ENCODE measurements at places on chromosomes 7 and 10. TPM values are rescaled to one million over a fixed set of nuclear protein-coding genes. Genes with fewer than 3 reads are reported as not detected.

The RGR gene
- not detected for polyA plus RNA-seq

The MBL2 gene
- 0.02 TPM for polyA plus RNA-seq

The HOXA4 gene
- 2.1 TPM for polyA plus RNA-seq

The SLC25A40 gene
- 9.1 TPM for polyA plus RNA-seq

The LRRN3 gene
- 0.10 TPM for polyA plus RNA-seq

The TRIM50 gene
- 0.26 TPM for polyA plus RNA-seq

The PLEKHS1 gene
- 0.02 TPM for polyA plus RNA-seq

The CPA4 gene
- 0.20 TPM for polyA plus RNA-seq

The SLC26A5 gene
- polyA plus RNA-seq = 0.22 TPM

The PRTFDC1 gene
- 2.3 TPM for polyA plus RNA-seq

The NPM3 gene
- polyA plus RNA-seq = 44.2 TPM

Data from spleen (tissue), 13 donors.